ENCODE measurements at places on chromosomes 2 and 18.

DNA sequence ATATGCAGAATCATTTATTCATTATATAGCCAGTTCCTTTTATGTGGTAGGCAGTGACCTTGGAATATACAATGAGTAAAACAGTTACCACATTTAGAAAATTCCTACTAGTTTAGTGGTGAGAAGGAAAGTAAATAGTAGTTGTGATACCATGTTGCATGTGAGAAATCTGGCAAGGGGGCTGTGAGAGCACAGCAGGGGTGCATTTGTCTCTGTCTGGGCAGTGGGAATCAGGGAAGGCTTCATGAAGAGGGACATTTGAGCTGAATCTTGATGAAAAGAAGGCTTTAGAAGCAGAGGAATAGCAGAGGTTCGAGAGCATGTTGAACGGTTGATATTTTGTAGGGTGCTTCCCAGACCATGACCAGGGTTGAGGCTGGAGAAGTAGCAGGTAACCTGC lies 78.7 kb downstream of the RAB3GAP1 start:
- DNase-seq: no peak

DNA sequence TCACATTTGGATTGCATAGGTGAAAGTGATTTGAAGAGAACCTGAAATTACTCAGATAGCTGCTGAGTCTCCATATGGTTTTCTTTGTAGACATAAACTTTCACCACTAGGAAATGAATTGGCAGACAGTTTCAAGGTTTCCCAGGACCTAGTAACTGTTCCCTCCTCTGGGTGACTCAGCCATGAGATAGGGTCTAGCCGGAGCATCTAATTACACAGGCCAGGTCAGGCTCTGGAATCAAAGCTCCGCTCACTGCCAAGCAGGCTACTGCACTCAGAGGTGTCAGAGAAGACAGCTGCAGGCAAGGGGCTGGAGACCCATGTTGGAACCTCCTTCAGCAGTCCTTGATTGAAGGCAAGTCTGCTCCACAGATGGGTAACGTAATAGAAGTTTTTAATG lies 429.2 kb downstream of the TNS1 start:
- DNase-seq: no peak

- no peak for DNase-seq
Measured at GRCh38 chr2:240168546-240169361, 28.3 kb upstream of the OTOS start.

DNA sequence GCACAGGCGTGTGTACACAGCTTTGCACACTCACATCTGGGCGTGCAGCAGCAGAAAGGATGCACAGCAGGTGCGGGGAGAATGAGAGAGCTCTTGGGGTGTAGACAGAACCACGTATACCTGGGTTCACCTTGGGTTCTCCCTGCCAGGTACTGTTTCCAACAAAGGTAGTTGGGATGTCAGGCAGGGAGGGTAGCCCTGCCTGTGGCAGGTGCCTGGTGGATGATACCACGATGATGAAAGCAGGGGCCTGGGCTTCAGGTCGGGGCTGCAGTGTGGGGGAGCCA lies 6.5 kb upstream of the ARID5A start:
- no peak for DNase-seq

GRCh38 chr18:58635891-58636290 lies 7.0 kb upstream of the ALPK2 start:
- no peak for DNase-seq
